ENCODE measurements at places on chromosomes 7 and 10.

GRCh38 chr10:127848226-127848625, 44.5 kb downstream of the CLRN3 start:
- DNase-seq: no peak

DNA sequence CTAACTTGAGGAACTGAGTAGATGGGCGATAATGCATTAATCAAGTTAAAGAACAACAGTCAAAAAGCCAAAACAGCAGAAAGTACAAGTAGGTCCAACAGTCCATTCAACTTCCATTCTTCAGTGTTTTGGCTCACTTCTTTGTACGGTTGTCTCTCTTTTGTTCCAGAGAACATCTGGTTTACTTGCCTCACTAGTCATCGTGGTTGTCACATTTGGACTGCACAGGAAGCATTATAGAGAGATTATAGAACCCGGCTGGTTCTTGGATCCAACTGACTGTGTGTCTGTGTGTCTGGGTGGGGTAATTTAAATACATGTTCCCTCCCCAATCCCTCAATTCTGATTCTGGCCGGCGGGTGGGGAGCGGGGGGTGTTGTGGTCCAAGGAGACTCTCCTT, 1.8 kb upstream of the CEP41 start:
- no peak for DNase-seq

DNA sequence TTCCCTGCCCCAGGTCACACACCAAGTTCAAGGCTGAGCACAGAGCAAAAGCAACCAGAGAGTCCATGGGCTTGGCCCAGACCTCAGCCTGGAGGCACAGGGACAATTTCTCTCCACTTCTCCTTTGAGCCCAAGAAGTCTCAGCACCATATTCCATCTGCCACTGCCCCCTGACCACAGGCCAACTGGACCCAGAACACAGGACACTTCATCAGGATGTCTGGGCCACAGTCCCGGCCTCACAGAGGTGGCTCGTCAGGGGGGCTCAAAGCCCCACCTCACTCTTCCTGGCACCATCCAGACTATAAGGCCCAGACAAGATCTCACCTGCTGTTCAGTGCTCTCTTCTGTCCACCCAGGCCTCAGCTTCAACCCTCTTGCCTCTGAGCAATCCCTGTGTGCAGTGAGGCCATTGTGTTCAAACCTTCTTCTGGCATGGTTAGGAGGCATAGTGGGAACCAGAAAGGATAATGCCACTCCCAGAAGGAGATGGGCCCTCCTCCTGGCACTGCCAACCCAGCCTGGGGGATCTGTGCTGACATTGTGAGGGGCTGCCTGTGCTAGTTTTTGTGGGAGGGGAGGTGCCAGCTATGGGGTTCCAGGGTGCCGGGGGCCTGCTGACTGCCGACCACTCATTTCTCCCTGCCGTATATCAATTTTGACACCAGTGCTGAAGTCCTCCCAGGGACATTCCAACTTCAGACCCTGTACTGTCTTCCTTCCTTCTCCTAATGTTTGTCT, 49.7 kb upstream of the ANTXRL start:
- no peak for DNase-seq

GRCh38 chr10:124912101-124912886, 29.6 kb upstream of the ZRANB1 start:
- DNase-seq: no peak

DNA sequence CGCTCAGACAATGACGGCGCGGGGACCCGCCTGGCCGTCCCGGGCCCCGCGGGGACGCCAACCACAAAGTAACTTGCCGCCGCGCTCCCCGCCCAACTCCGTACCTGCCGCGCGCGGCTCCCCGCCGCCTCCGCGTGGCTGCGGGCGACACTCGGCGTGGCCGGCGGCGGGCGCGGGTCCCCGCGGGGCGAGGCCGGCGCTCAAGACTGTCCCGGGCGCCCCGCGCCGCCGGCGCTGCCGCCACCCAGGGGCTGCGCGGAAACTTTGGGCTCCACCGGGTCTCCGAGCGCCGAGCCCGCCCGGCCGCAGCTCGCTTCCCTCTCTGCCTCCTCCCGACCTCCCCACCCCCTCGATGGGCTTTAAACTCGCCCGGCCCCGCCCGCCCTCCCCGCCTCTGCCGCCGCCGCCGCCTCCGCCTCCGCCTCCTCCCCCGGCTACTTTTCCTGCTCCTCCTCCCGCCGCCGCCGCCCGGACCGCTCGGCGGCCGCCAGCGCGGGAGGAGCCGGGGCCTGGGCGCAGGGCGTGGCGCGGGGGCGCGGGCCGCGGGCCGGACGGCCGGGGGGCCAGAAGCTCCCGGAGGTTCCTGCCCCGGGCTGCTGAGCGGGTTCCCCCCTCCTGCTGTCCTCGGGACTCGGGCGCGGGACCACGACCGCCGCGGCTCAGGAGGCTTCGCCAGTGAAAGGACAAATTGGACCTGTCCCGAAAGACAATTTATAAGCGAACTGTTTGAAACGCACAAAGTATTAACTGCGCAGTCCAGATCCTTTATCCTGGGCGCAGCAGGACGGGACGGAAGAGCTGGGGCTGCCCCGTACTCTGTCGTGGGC, 10.6 kb upstream of the GRB10 start:
- no peak for DNase-seq

DNA sequence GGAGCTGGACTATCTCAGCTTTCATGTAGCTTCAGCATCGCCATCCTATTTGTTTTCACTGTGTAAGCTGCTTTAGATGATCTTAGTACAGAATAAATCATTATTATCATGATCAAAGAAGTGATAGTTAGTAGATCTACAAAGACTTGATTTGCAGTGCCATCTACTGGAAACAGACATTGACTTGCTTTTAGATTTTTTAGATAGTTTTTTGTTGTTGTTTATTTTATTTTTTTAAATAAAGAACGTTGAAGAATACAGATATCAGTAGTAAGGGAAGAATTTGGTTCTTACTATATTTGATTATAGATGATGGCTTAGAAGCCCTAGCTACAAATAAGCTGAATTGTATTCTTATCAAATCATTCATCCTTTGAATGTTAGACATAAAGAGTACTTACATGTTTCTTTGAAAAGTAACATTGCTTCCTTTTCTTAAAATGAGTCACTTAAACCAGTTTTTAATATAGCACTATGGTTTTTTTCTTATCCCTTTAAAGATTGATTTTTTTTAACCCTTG, 6.3 kb upstream of the SFMBT2 start:
- no peak for DNase-seq

GRCh38 chr10:28125701-28126100, 126.8 kb upstream of the ODAD2 start:
- DNase-seq: no peak

GRCh38 chr10:133236401-133237240, 1.0 kb upstream of the VENTX start:
- no peak for DNase-seq

- DNase-seq: no peak
Measured at GRCh38 chr7:18458830-18459229, 36.7 kb upstream of the HDAC9 start.

DNA sequence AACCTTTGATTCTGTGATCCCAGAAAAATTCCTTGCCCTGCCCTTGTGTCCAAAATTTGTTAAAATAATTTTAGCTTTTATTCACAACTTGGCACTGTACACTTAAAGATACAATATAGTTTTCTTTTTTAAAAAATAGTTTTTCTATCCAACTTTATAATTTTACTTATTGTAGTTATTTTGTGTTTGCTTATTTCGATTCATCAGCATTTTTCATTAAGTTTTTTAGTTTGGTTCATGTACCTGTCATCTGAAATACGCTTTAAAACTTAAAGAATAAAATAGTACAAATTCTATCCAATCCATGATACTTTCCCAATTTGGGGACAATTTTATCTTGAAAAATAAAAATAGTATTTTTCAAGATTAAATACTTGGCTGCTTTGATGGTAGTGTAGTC, 514.8 kb downstream of the AUTS2 start:
- no peak for DNase-seq

- no peak for DNase-seq
Measured at GRCh38 chr7:95772771-95773581, 622 bp downstream of the DYNC1I1 start.

DNA sequence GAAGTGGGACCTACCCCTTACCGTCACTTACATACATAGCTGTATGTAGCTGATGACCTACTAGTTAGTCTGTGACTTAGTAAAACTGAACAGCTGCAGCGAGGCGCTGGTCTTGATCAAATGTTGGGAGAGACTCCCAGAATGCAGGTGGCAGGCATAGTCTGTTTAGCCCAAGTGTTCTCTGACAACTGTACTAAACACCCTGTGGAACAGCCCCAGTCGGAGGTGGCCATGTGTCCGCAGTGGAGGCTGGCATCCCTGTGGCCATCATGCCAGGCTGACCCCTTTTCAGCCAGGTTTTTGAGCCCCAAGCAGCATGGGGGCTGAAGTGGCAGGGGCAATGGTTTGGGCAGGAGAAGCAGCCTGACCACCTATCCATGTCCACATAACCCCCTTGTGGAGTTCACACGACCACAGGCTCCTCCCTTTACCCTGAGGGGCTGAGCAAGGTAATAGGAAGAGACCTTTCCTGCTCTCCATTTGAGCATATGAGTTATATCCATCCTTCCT, 7.2 kb downstream of the ADCY1 start:
- DNase-seq: no peak

DNA sequence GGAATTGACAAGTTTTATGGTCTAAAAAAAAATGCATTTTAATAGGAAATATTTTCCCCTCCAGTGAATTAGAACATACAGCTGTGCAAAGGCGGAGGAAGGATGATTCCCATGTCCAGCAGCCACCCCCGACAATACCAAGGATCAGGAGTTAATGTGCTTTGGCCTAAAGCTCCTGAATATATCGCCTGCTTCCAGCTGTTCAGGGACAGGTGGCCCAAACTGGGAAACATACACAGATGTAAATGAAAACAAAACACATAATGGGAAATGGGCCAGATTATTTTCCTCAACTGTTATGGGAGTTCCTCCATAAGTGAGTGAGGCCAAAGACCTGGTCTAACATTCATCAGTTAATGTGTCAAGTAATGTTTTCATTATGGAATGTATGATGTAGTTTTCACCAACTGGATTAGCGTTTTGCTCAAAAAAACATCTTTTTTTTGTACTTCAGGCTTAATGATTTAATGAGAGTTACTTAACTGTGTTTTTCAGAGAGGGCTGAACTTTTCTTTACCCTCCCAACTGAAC, 55.1 kb upstream of the LAMB1 start:
- DNase-seq: no peak

GRCh38 chr10:61217851-61218565, 235.2 kb downstream of the TMEM26 start:
- DNase-seq: no peak

DNA sequence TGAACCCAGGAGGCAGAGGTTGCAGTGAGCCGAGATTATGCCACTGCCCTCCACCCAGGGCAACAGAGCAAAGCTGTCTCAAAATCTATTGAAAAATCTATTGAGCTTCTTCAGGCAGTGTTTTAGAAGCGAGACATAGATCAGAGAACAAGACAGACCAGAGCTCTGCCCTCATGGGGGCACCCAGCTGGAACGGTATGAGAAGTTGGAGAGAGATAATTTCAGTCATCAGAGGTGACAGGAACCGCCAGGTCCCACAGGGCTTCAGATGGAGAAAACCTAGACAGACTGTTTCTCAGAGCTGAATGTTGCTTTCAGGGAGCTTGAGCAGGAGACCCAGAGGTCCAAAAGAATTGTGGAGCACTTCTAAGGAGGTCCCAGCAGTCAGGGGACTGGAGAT, 14.2 kb upstream of the GTF2IRD1 start:
- DNase-seq: no peak

DNA sequence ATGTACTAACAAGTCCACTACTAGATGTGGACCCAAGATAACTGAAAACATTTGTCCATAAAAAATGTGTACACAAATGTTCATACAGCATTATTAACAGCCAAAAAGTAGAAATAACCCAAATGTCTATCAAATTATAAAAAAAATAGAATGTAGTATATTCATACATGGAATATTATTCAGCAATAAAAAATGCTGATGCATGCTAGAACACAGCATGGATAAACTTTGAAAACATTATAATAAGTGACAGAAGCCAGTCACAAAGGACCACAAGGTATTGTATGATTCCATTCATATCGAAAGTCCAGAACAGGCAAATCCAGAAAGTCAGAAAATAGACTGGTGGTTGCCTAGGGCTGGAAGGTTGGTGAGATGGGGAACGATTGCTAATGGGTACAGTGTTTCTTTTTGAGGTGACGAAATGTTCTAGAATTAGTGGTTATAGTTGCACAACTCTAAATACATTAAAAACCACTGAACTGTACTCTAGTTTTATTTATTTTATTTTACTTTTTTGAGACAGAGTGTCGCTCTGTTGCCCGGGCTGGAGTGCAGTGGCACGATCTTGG, 43.3 kb upstream of the ANLN start:
- DNase-seq: no peak

DNA sequence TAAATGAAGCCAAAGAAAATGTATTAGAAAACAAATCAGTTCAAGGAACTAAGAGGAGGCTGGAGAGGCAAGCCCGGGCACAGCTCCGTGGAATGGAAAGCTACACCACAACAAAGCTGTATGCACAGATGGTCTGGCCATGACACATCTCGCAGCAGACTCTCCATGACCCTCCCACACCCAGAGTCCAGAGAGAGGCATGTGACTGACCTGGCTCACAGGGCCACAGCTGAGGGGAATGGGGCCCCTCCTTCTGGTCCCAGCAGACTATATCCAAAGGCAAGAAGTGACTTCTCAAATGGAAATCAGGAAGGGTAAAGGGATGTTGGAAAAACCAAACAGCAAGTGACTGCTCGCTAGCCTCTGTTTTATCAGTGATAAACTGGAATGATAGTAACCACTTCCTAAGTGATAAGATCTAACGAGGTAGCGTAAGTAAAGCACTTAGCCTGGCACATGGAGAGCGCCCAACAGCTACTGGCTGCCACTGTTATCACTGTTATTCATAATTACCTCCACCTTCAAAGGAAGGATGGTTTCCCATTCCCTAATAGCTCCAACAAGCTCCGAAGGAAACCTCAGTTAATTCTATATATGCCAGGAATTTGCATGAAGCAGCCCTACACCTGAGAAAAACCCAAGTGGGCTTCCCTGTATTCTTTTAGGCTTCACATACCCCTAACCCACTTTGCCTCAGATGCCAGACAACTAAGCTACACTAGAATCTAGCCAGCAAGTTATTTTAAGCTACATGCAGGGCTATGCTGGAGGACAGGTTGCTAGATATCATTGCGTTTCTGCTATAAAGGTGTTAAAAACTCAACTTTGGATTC, 8.4 kb downstream of the OSBPL3 start:
- no peak for DNase-seq

DNA sequence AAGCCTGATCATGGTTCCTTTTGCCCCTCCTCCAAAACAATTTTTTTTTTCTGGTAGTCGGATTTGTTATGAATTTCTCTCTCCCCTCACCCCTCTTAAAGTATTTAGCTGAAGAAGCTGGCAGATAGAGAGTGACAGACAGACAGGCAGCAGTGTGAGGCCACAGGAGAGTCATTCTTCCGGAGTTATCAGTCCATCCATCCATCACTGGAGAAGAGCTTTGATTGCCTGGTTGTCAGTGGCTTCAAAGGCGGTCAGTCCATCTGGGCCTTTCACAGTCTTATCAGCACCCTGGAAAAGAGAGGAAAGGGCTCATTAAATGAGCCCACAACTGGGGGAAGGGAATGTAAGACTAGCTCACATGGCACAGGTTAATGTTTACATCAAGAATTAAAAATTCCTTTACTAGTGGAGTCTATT, 47.4 kb downstream of the MTPN start:
- DNase-seq: no peak

Data from brain pericyte (primary cell).